Activated CD4-positive, alpha-beta memory T cell treated with anti-CD3 and anti-CD28 coated beads for 36 hours (primary cell): ENCODE measurements at places on chromosomes 1 and 21. TPM values are rescaled to one million over a fixed set of nuclear protein-coding genes. Genes with fewer than 3 reads are reported as not detected.

- H3K4me3 ChIP-seq: no peak overlapping the region
- H3K27me3 ChIP-seq: peaks cover 1% of the 10 kb centered on the region
- H3K4me1 ChIP-seq: no peaks in the 10 kb centered on the region
These were observed 247.3 kb downstream of the S1PR1 start for GRCh38 chr1:101483982-101484688.

- no peak overlapping the region for H3K4me3 ChIP-seq
- H3K4me1 ChIP-seq: no peaks in the 10 kb centered on the region
- no peak overlapping the region for H3K27ac ChIP-seq
- DNase-seq: no peak
These were observed 485.4 kb downstream of the AMY1C start for GRCh38 chr1:104235141-104235540.

GRCh38 chr1:26991310-26992116 is 2.0 kb upstream of the TRNP1 start:
- H3K27me3 ChIP-seq: peaks cover 33% of the 10 kb centered on the region
- peaks cover 16% of the 10 kb centered on the region for H3K4me1 ChIP-seq
- H3K4me3 ChIP-seq: no peak overlapping the region
- H3K27ac ChIP-seq: no peak overlapping the region
- DNase-seq: peak; percentile 43

GRCh38 chr1:203528063-203528462 is 34.1 kb downstream of the OPTC start:
- H3K36me3 ChIP-seq: no peaks in the 10 kb centered on the region
- no peak for DNase-seq
- H3K4me1 ChIP-seq: no peaks in the 10 kb centered on the region
- H3K27ac ChIP-seq: no peak overlapping the region
- H3K4me3 ChIP-seq: no peak overlapping the region

DNA sequence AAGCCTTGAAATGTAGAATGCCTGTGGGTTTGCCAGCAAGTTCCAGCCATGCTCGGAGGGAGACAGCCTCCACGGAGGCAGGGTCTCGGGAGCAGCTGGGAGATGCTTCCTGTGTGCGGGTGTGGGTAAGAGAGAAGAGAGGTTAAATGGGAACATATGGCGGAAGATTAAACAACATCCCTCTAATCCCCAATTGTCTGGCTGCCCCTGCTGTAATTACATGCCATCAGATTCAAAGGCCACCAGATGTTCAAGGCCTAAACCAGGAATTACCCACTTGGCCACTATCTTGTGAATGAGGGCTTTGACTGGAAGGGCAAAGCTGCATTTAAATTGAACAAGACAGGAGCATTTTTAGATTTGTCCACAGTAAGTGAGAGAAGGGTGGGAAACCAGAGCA is 81.4 kb upstream of the BACE2 start:
- no peaks in the 10 kb centered on the region for H3K36me3 ChIP-seq
- H3K27ac ChIP-seq: no peak overlapping the region
- no peak overlapping the region for H3K4me3 ChIP-seq
- peaks cover 18% of the 10 kb centered on the region for H3K27me3 ChIP-seq

DNA sequence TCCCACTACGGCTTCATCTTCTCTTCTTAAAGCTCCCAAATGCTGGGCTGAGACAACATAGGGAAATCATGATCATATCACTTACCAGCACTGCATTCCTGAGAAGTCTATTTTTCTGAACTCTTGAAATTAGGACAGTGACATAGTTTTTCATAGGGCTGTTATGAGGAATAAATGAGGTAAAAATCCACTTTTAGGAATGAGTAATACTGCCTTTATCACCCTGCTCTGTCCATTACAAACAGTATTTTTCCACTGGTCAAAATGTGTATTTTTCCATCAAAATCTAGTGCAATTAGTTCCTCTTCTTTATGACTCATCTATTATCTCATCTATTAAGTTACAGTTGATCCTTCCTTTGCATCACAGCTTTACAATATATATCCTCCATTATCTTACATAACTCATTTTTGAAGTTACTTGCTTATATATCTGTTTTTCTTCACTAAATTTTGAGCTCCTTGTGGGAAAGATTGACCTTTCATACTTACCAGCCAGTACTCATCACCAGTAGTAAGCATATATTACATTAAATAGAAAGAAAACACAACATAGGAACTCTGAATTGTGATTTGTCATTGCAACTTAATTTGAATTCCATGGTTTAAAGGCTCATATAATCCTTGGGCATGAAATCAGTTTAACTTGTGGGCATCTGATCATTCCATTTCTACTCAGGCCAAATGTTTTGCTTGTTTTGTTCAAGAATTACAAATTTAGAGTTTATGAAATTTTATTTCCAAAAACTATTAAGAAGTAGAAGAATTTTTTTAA is 37.1 kb downstream of the PRRX1 start:
- H3K27me3 ChIP-seq: peaks cover 4% of the 10 kb centered on the region
- no peak for DNase-seq
- H3K27ac ChIP-seq: no peak overlapping the region

GRCh38 chr1:62077821-62078220 is 116.8 kb upstream of the L1TD1 start:
- DNase-seq: no peak
- H3K27me3 ChIP-seq: no peaks in the 10 kb centered on the region
- no peak overlapping the region for H3K27ac ChIP-seq

- DNase-seq: peak; percentile 12
- no peaks in the 10 kb centered on the region for H3K27me3 ChIP-seq
- peaks cover 2% of the 10 kb centered on the region for H3K36me3 ChIP-seq
- peak overlapping the region; percentile 35 for H3K27ac ChIP-seq
- H3K4me3 ChIP-seq: no peak overlapping the region
These were observed 69.2 kb upstream of the ARTN start for GRCh38 chr1:43864111-43865045.

- H3K27ac ChIP-seq: peak overlapping the region; percentile 15
- H3K4me3 ChIP-seq: peak overlapping the region; percentile 82
- no peaks in the 10 kb centered on the region for H3K27me3 ChIP-seq
- peaks cover 54% of the 10 kb centered on the region for H3K4me1 ChIP-seq
- peaks cover 14% of the 10 kb centered on the region for H3K36me3 ChIP-seq
These were observed 870 bp downstream of the STRIP1 start for GRCh38 chr1:110035236-110035752.

DNA sequence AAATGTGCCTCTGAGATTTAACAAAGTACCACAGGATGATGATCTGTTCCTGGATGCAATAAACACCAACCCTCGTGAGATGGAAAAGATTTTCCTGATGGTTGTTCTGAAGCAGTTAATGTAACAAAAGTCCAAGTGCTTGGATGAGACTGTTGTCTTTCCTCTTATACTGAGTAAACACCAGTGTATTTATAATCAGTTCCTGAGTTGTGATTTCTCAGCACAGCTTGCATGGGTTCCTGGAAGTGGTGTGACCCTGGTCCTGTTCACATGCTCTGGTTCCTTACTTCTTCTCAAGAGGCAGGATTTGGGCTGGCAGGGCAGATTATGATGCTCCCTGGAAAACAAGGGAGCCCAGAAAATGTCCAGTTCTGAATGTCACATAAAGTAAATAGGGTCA is 208.2 kb upstream of the USP24 start:
- no peak overlapping the region for H3K27ac ChIP-seq
- H3K4me3 ChIP-seq: no peak overlapping the region
- H3K27me3 ChIP-seq: peaks cover 5% of the 10 kb centered on the region
- H3K36me3 ChIP-seq: no peaks in the 10 kb centered on the region
- no peaks in the 10 kb centered on the region for H3K4me1 ChIP-seq

GRCh38 chr1:89697383-89697782 is 64.5 kb downstream of the LRRC8C start:
- no peak overlapping the region for H3K4me3 ChIP-seq
- no peak for DNase-seq
- H3K27ac ChIP-seq: peak overlapping the region; percentile 77

- H3K27me3 ChIP-seq: peaks cover 9% of the 10 kb centered on the region
- no peak overlapping the region for H3K4me3 ChIP-seq
- DNase-seq: no peak
- H3K36me3 ChIP-seq: no peaks in the 10 kb centered on the region
These were observed 39.5 kb upstream of the DIPK1A start for GRCh38 chr1:93000751-93001175.

DNA sequence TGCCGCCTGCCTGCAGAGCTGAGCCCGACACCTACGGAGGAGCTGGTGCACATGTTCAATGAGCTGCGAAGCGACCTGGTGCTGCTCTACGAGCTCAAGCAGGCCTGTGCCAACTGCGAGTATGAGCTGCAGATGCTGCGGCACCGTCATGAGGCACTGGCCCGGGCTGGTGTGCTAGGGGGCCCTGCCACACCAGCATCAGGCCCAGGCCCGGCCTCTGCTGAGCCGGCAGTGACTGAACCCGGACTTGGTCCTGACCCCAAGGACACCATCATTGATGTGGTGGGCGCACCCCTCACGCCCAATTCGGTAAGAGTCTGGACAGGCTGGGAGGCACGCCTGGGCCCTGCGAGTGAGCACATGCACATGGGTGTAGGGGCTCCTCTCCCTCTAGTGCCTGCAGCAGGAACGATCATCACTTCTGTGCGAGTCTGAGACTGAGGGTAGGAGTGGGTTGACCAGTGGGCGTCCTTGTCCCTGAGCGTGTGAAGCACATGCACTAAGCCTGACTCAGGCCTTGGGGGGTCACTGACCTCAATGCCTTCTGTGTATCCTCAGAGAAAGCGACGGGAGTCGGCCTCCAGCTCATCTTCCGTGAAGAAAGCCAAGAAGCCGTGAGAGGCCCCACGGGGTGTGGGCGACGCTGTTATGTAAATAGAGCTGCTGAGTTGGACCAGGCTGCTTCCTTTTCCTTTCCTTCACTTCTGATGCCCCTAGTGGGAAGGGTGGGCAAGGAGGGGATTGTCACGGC is 6.9 kb downstream of the DMAP1 start:
- peaks cover 12% of the 10 kb centered on the region for H3K4me1 ChIP-seq
- DNase-seq: no peak
- H3K36me3 ChIP-seq: peaks cover 24% of the 10 kb centered on the region
- H3K27me3 ChIP-seq: no peaks in the 10 kb centered on the region
- no peak overlapping the region for H3K27ac ChIP-seq

DNA sequence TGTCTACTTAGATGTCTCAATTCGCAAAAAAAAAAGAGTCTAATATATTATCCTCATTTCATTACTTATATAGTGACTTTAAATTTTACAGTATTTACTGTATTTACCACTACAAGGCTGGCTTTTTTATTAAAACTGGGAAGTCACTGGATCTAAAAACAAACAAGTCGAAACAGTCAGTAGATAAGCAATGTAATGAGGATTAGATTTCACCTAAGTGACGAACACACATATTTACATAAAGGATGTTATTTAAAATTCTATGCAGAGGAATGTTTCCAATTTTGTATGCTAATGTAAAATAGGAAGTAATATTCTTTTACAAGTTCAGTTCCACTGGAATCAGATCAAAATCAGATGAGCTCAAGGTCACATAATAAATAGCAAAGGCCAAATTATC is 28.3 kb downstream of the TTC13 start:
- DNase-seq: no peak
- peaks cover 25% of the 10 kb centered on the region for H3K36me3 ChIP-seq
- H3K4me1 ChIP-seq: peaks cover 3% of the 10 kb centered on the region
- H3K27ac ChIP-seq: no peak overlapping the region

- no peaks in the 10 kb centered on the region for H3K27me3 ChIP-seq
- no peak overlapping the region for H3K27ac ChIP-seq
These were observed 2.0 kb downstream of the TNFSF18 start for GRCh38 chr1:173048621-173049321.

DNA sequence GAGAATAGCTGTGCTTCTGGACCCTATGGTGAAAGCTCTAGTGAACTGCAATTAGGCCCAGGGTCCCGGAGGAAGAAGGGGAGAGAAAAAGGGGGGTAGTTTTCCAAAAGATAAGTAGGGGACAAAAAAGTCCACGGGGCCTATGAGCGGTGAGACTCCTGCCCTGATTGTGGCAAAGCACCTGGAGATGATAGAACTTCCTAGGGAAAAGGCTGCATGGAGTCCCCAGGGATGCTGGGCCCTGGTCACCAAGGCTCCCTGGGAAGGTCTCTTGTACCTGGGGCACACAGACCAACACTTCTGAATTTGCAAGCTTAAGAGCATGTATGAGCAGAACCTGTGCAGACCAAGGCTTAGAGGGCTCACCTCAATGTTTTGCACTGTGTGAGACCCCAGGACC is 5.4 kb upstream of the SHISA4 start:
- DNase-seq: no peak
- peaks cover 14% of the 10 kb centered on the region for H3K27me3 ChIP-seq
- no peak overlapping the region for H3K4me3 ChIP-seq
- H3K27ac ChIP-seq: no peak overlapping the region
- H3K4me1 ChIP-seq: peaks cover 5% of the 10 kb centered on the region

The PRKCZ gene
- total RNA-seq: 13.2 TPM

The LAMC2 gene
- not detected for total RNA-seq

The GUCA2A gene
- not detected for total RNA-seq

The ZNF695 gene
- 0.99 TPM for total RNA-seq

The RNU1-1 gene
- total RNA-seq: 1,409 TPM

The CFHR1 gene
- not detected for total RNA-seq

The CFHR5 gene
- not detected for total RNA-seq
